ENCODE measurements at places on chromosomes 1 and 21.
A peak's percentile ranks its signal among the peaks of the same experiment; 100 is the strongest.

GRCh38 chr1:174157157-174157806 is 2.0 kb upstream of the RABGAP1L start:
- DNase-seq: no peak

DNA sequence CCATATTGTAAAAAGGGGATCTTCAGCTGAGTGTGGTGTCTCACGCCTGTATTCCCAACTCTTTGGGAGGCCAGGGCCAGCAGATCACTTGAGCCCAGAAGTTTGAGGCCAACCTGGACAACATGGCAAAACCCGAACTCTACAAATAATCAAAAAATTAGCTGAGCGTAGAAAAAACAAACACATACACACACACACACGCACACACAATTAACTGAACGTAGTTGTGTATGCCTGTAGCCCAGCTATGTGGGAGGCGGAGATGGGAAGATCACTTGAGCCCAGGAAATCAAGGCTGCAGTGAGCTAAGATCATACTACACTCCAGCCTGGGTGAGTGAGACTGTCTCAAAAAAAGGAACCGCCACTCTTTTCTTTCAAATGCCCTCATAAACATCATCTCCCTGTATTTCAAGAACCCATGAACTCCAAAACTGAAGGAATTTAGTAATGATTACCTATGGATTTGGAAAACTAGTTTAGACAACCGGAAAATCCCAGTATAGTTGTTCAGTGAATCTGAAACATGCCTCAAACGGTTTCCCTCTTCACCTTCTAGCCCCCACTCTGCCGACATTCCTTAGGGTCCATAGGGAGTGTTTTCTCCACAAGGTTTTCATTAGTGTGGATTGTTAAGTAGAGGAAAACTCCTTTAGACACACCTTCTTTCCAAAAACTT is 4.5 kb downstream of the TXNIP start:
- DNase-seq: no peak

- no peak for DNase-seq
Measured at GRCh38 chr1:6424000-6424565, 493 bp upstream of the ESPN start.

DNA sequence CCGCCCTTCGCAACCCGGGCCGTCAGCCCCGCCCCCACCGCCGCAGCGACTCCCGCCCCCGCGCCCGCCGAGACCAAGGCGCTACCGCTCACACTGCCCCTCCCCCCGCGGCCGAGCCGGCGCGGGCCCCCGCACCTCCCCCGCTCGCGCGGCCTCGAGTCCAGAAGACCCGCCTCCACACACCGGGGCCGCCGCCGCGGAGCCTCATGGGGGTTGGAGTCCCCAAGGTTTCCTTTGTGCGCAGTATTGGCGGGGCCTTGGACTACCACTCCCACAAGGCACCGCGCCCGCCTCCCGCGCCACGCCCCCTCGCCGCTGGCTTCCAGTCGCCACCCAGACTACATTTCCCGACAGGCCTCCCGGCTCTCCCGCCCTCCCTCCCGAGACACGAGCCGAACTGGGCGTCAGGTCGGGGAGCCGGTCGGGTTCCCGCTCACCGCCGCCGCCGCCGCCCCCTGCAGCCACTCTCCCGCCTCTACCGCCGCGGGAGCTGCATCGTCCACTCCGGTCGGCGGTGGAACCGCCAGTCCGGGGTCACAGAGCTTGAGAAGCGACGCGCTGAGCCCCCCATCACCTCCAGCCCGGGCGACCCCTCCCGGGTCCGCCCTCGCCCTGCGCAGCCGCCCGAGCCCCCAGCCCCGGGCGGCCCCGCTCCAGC is at the start of gene PHF13:
PHF13 (plus strand) TSS at position 371 of the 658 bp plus-strand sequence. CDS start 336 bp downstream, outside the sequence.
- DNase-seq: peak; percentile 99

DNA sequence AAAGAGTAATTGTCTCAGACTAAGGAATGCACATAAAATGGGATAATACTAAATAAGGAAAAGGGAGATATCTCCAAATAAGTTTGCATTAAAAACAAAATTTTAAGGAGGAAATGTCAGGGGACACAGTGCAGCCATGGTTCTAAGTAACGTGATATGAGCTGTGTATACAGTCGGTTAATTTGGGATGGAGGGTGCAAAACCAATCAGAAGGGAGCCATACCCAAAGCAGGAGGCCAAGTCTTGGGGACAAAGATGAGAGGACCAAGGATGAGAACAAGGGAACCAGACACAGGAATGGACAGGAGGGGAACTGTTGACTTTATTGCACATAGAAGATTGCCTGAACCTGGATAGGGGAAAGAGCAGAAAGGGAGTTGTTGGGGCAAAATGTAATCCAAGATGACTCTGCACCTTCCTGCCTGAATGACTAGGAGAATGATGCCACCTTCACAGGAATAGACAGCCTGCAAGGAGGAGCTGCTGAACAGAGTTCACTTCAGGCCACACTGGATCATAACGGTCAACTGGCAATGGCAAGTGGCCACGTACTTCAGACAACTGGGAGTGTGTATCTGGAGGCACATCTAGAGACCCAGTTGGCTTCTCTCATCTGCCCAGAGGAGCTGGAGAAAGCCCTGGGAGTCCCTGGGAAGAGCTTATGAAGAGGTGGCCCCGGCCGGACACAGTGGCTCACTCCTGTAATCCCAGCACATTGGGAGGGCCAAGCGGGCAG is 22.0 kb upstream of the BOLA1 start:
- DNase-seq: no peak

GRCh38 chr1:17958704-17959103 is 148.9 kb upstream of the IGSF21 start:
- DNase-seq: no peak

DNA sequence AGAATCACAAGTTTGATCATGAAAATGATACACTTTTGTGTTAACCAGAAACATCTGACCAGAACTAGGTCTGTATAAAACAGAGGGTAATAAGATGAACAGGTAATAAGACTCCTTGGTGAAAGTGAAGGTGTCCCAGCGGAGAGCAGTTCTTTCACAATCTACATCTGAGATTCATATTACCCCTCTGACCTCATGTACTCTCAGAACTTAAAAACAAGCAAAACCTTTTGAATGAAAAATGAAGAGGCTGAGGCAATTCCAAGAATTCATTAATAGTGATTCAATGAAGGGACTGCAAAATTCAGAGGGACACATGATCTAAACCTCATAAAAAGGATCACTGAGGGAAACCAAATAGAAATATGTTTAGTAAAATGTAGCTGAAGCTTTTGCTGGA is 10.9 kb upstream of the MPZL1 start:
- no peak for DNase-seq
